ENCODE measurements at places on chromosomes 11 and 22.

GRCh38 chr11:18773681-18774080 lies 17.9 kb downstream of the PTPN5 start:
- DNase-seq: no peak

GRCh38 chr11:118572981-118573550 lies 857 bp downstream of the ARCN1 start:
- DNase-seq: no peak

- no peak for DNase-seq
These were observed 1035.8 kb downstream of the TBC1D22A start for GRCh38 chr22:47798229-47798628.

DNA sequence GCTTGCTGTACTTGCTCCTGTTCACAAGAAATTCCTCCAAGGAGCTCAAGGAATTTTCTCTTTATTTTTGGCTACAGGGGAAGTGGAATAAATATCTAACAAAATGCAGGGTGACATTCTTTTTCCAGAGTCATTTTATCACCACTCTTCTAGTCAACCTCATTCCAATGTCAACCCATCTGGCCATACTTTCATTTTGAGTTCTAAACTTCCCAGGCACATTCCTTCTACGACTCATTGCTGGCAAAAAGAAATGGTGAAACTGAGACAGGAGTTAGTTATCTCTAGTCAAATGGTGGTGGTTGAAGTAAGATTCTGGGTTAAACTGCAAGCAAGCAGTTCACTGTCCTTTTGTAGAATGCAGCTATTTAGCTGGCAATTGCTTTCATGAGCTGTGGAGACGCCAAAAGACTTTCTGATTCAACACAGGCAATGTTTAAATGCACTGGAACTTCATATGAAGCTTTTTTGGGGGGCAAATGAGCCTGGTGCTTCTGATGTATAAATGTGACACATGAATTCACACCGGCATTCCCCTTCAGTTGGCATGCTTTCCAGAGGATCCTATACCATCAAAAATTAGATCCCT lies 304.6 kb downstream of the CADM1 start:
- no peak for DNase-seq

DNA sequence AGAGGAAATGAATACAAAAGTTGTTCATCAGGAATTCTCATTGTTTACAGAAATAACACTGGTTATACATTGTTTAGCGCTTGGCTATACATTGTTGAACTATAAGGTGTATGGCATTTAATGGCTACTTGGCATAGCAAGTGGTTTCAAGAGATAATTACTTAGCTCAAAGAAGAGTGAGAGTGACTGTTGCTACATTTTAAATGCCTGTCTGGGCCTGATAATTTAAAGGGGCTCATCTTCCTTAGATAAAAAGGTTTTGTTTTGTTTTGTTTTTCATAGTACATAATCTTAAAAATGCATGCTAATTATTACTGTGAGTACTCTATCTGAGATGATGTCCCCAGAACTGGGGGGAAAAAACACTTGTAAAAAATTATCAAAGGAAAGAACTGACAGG lies 1.5 kb upstream of the SMPD1 start:
- DNase-seq: no peak

DNA sequence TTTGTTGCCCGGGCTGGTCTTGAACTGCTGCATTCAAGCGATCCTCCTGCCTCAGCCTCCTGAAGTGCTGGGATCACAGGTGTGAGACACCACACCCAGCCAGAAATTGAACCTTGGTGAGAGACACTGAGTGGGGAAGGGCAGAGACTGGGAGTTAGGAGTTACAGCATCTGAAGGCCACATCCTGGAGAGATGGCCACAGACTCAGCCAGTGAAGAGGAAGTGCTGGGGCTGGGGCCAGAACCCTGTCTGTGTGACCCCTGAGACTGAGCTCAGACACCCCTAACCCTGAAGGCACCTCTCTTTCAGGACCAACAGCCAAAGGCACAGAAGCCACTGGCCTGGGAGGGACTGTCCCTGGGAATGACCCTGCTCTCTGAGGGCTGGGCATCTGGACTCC lies 33.8 kb downstream of the TXN2 start:
- DNase-seq: no peak

GRCh38 chr11:40130427-40130826 lies 1329.0 kb downstream of the LRRC4C start:
- DNase-seq: no peak

- no peak for DNase-seq
These were observed 27.7 kb upstream of the CHKA start for GRCh38 chr11:68148879-68149278.

DNA sequence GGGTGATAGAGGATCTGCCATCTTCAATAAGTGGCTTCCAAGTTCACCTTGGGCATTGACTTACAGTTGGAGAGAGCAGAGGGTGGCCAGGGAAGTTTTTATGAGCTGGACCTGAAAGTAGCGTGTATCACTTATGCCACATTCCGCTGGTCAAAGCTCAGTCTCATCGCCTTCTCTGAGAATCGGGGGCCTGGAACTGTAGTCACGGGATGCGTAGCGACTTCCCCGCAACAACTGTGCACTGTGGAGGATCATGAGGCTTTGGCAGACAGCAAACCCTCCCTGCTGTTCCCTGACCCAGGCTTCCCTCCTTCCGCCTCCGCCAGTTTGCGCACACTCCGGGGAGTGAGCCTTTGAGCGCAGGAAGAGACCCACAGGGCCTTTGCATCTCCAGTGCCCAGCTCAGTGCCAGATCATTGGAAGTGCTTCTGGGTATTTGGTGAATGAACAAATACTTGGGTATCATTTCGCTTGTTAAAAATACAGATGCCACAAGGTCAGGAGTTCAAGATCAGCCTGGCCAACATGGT lies 95.5 kb downstream of the CEP164 start:
- no peak for DNase-seq

- DNase-seq: no peak
These were observed 10.6 kb upstream of the SLC22A12 start for GRCh38 chr11:64580412-64580811.

GRCh38 chr11:124052966-124053365 lies 11.8 kb upstream of the OR10G7 start:
- DNase-seq: no peak

GRCh38 chr11:101889767-101890166 lies 25.0 kb upstream of the CEP126 start:
- DNase-seq: no peak

DNA sequence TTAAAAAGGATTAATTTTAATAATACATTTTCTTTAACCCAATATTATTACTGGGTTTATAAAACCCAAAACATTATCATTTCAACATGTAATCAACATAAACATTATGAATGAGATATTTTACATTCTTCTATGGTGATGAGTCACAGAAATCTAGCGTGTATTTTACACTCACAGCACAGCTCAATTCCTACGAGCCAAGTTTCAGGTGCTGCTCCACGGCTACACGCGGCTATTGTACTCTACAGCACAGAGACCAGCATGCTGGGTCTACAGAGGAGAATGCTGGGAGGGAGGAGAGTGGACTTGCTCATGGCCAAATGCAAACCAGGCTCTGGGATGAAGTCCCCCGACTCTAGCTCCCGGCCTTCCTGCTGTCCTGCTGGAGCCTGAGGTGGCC lies 72.0 kb upstream of the LMO1 start:
- DNase-seq: no peak

DNA sequence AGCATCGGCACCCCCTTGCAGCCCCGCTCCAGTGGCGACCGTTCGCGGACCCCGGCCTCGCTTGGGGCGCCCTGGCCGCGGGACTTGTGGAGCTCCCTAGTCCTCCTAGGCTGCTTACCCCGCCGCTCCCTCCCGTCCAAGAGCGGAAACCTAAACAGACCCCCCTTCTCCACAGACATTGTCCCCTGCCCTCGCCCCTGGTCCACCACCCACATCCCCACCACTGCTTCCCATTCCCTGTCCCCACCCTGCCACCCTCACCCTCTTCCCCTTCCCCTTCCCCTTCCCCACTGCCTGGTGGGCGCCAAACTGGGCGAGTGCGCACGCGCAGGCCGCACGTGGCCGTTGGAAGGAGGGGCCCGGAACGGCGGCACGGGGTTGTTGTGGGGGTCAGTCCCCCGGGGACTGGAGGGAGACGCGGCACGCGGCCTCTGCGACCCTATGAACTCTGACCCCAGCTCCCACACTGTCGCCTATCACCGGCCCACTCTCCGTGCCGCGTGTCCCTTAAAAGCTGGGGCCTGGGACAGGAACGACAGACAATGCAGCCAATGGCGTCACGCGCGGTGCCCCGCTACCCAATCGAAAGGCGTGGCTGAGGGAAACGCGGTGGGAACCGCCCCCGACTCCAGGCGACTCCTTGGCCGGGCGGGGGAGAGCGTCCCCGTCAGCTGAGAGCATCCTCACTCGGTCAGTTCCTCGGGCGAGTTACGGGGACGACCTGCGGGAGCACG lies at the start of gene SNX32:
Gene SNX32, plus strand, starts transcription at position 667 of the 734 bp plus-strand sequence. CDS start 103 bp downstream, outside the sequence.
- peak; percentile 96 for DNase-seq

GRCh38 chr11:65572356-65573051 lies at the start of gene FAM89B:
Gene FAM89B (plus strand): TSS chr11:65572538. CDS start chr11:65572670, 132 bp downstream.
- peak; percentile 94 for DNase-seq

DNA sequence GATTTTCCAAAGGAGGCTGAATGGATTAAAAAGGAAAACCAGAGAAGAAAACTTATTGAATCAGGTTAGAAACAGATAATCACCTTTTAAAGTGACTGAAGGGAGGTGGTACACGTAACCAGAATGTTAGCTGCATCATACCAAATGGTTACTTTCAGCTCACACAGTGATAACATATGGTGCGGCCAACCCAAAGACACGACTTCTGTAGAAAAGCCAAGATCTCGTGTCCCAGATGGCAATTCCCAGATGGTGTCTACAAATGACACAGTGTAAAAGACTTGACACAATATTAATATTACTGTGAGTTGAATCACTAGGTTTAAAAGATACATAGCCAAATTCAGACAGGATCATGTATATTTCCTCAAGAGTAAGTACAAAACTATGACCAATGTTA lies 5.2 kb downstream of the PPP2R1B start:
- DNase-seq: no peak

GRCh38 chr22:35437049-35437448 lies 37.1 kb downstream of the MCM5 start:
- no peak for DNase-seq

DNA sequence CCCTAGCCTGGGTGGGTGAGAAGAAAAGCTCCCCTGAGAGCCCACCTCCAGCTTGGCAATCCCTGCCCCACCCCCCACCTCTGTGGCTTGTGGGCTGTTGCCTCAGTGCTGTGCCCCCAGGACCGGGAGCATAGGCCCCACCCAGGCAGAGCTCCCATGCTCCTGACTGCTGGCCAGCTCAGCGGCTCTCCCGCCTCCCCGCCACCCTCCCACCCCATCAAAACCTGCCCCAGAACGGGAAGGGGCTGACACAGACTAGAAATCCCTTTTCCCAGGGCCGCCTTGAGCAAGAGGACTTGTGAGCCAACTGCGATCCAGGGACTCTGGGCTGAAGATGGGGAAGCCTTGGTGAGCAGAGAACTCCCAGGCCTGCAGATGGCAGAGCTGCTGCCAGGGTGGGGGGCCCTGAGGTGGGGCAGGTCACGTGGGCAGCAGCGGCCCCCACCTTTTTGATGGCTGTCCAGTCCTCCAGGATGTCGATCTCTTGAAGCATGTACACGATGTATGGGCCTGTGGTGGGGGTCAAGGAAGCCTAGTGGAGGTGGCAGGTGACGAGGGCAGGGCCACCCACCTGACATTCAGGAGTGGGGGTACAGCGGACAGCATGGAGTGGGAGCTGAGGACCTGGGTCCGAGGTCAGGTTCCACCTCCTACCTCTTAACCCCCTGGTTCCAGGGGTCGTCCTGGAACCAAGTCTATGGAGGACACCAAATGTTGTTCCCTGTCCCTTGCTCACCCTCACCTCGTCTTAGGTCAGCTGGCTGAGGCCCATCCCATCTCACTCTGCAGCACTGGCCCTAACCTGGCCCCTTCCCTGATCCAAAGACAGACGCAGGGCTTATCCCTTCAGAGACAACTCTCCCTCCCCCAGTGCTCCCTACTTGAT lies 2.3 kb upstream of the RIN1 start:
- no peak for DNase-seq

GRCh38 chr22:42959576-42960509 lies 55.1 kb downstream of the PACSIN2 start:
- DNase-seq: peak; percentile 71

GRCh38 chr11:113874581-113875233 lies 665 bp downstream of the USP28 start:
- DNase-seq: no peak

- DNase-seq: peak; percentile 72
These were observed at the start of gene PPP2R1B for GRCh38 chr11:111765984-111766833. Gene PPP2R1B (minus strand): TSS chr11:111766389. CDS start chr11:111766361, 28 bp downstream.

Data from ureter (tissue), 1 donor.